ENCODE measurements at places on chromosomes 6 and 20.
A peak's percentile ranks its signal among the peaks of the same experiment; 100 is the strongest.

- DNase-seq: no peak
These were observed 15.3 kb upstream of the CDH4 start for GRCh38 chr20:61236713-61237112.

- DNase-seq: no peak
These were observed 4.8 kb downstream of the BMP7 start for GRCh38 chr20:57261457-57262251.

DNA sequence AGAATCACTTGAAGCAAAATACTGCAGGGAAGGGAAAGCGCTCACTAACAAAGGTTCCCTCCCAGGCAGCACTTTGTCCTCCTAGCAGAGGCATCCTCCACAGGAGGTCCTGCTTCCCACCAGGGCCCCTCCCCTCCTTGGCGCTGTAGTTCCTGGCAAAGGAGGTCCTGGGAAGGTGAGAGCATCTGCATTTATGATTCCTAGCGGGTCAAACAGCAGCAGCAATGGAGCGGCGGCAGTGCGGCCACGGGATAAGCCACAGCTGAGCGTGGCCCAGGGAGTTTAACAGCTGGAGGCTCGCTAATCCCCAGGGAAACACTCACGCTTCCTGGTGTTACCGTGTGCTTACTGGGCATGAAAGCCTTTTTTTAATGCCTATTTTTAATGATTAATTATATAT is 185.8 kb downstream of the TTLL2 start:
- DNase-seq: no peak

- DNase-seq: no peak
These were observed 176.6 kb upstream of the PTPRK start for GRCh38 chr6:128696691-128697689.

DNA sequence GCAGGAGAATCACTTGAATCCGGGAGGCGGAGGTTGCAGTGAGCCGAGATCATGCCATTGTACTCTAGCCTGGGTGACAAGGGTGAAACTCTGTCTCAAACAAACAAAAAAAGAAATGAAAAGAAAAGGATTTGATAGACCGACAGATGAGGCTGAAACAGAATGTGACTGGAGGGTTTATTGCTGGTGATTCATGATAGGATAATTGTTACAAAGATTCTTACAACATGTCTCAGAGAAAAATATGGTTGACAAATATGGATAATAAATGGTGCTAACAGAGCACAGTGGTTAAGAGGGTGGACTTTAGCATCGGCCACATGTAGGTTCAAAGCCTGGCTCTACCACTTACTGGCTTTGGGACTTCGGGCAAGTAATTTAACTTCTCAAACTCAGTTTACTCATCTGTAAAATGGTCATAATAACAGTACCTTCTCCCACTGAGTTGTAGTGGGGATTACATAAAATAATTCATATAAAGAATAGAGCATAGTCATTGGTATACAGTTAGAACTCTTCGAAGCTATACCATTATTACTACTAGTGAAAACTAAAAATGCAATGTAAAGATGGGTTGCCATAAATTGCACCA is 131.9 kb downstream of the MAP3K7 start:
- DNase-seq: no peak

DNA sequence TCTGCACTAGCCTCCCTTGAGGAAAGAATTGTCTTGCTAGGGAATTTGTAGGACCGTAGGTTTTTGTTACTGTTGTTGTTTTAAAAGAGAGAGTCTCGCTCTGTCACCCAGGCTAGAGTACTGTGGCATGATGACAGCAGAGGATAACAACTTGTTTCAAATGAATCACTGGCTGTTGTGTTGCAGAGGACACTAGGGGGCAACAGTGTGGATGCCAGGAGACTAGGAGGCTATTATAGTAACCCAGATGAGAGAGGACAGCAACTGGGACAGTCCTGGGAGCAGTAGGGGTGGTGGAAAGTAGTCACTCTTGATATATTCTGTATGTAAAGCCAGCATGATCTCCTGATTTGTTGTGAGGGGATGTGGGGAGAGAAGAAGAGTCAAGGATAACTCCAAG is 41.8 kb upstream of the LAMA4 start:
- DNase-seq: no peak

- no peak for DNase-seq
These were observed 1226.8 kb upstream of the CITED2 start for GRCh38 chr6:140601021-140601808.

GRCh38 chr6:39377539-39377950 is 55.0 kb upstream of the KCNK16 start:
- no peak for DNase-seq

DNA sequence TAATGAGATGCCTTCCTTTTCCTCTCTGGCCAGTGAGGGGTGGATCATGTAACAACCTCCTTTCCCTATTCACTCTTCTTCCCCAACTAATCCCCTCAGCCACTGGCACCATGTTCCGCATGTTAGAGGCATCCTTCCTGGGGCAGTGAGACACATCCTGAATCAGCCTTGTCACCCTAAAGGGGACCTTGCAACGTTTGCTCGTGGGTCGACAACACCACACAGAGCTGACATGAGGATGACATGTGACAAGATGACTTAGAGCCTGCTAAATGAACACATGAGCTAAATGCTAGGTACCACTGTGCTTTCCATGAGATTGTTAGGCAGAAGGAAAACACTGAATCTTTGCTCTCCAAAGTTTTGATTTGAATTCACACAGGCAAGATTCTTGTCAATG is 129.2 kb downstream of the ATXN1 start:
- no peak for DNase-seq

GRCh38 chr20:24950128-24950835 is 1.2 kb downstream of the CST7 start:
- DNase-seq: no peak

GRCh38 chr6:52364480-52365166 is 2.7 kb downstream of the PAQR8 start:
- DNase-seq: no peak

DNA sequence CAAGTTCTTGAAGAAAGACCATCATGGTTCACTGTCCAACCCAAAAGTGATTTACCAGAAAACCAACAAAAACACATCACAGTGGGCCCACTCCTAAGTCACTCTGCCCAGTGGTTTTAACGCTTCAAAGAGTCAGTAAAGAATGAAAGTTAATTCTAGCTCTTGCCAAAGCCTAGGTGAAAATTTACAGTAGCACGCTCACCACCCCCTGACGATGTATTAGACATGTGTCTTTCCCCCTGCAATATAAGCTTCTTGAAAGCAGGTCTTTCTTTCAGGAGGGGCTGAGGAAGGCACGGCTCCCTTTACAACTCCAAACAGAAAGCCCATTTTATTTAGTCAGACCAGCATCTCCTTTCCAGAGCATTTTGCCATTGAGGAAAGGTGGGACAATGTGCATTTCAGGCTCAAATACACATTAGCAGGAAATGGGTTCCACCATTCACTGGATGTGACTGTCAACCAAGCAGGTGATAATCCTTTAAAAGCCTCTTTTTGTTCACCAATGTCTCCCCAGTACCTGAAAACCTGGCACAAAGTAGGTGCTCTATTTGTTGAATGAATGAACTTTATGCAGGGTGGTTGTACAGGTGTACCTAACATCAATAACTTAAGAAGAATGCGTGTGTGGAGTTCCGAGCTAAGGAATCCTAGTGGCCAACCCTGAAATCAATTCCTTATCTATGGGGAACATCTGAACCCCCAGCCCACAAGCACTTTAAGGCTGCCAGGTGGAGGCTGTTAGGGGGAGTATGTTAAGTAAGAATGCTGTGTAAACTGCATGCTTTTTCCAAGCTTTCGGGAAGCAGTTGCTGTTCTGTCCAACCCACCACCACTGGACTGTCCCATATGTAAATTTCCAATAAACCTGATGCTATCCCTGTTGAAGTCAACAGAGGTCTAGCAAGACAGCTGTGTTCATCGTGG is 11.4 kb downstream of the EZR start:
- DNase-seq: no peak

GRCh38 chr6:39225946-39226437 is 3.3 kb downstream of the KCNK5 start:
- DNase-seq: peak; percentile 23

DNA sequence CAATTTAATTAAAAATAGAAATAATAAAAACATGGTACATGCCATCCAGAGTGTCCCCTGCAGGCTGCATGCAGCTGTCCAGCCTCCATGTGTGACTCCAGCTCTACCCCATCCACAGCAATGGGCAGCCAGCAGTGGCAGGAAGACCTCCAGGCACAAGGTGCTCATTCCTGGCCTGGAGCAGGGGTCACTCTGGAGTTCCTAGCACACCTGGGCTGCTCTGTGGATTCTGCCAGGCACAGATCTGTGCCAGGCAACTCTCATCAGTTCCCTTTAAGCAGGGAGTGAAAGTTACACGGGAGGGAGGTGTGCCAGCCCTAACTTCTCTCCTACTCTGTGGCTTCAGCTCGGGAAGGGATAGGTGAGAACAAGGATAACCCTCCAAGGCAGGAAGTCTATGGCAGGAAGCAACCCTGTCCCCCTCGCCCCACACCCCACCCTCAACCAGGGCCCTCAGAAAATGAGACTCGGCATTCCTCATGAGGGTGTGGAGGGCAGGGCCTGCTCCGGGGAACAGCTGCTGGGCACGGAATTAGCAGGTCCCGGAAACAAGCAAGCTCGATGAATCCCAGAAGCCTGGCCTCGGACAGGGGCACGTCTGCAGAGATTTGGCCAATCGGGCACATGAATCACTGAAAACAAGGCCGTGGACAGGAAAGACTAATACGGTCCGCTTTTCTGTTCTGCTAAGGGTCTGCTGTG is 10.0 kb downstream of the JPH2 start:
- no peak for DNase-seq

- DNase-seq: peak; percentile 12
These were observed 3.6 kb downstream of the GRM4 start for GRCh38 chr6:34142061-34142998.

GRCh38 chr20:37096415-37097041 is 731 bp upstream of the RBL1 start:
- no peak for DNase-seq

- no peak for DNase-seq
These were observed 71.5 kb upstream of the ISM1 start for GRCh38 chr20:13149371-13150105.

DNA sequence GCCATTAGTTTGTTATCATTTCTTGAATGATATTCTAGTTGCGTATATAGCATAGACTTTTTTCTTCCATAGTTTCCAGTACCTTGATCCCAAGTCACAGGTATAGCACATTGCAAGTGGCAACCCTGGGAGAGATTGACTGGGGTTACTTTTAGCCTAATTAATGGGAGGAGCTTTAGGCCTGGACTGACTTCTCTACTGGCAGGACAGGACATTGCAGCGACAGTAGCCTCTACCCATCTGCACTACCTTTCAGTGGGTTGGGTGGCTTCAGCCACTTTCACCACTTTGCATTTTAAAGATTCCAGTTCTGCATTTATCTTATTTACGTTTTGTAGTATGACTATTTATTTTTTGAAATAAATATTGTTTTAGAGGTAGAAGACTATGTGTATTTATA is 320.3 kb downstream of the RIMS1 start:
- no peak for DNase-seq

Measured in activated naive CD4-positive, alpha-beta T cell treated with Interleukin-2 at 50 U/mL for 16 hours (primary cell).